ENCODE measurements at places on chromosomes 4 and X.

- DNase-seq: no peak
Observed at GRCh38 chrX:13898083-13898482, 81.2 kb upstream of the GPM6B start.

- no peak for DNase-seq
Observed at GRCh38 chr4:171376724-171377123, 436.5 kb upstream of the GALNTL6 start.

- DNase-seq: no peak
Observed at GRCh38 chr4:55727746-55728145, 91.6 kb upstream of the NMU start.

- DNase-seq: no peak
Observed at GRCh38 chr4:48129307-48130014, 4.6 kb downstream of the TXK start.

- DNase-seq: no peak
Observed at GRCh38 chr4:118968005-118968404, 79.4 kb downstream of the SYNPO2 start.

DNA sequence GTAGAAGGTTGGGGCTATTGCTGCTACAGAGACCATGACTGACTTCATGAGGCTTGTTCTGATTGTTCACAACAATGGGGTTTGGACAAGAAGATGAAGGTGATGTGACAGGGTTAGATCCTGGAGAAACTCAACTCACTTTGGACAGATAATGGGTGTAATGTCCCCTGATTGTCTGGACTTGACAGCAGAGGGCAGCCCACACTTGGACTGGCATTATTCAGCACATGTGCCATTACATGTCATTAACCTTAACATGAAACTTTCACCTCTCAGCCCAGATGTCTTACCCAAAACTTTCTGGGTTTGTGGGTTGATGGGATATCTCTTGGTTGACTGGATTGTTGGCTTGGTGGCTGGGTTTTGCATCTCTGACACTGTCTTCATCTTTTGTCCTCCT, 101.5 kb downstream of the MXRA5 start:
- no peak for DNase-seq

- DNase-seq: no peak
Observed at GRCh38 chrX:79146640-79147390, 2.3 kb downstream of the GPR174 start.

DNA sequence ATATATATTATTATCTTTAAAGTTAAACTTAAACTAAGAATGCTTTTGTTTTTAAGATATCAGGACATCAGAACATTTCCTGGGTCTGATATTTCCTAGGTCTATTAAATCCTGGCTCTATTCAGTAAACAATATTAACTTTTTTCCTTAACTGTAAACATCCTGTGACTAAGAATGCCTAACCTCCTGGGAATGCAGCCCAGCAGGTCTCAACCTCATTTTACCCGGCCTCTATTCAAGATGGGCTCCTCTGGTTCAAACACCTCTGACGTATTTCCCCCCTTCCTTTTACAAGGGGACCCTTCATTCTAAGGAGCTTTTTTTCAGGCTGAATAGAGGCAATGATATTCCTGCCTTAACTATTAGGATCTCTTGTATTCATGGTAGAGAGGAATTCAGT, 35.8 kb upstream of the DYNLT3 start:
- no peak for DNase-seq

DNA sequence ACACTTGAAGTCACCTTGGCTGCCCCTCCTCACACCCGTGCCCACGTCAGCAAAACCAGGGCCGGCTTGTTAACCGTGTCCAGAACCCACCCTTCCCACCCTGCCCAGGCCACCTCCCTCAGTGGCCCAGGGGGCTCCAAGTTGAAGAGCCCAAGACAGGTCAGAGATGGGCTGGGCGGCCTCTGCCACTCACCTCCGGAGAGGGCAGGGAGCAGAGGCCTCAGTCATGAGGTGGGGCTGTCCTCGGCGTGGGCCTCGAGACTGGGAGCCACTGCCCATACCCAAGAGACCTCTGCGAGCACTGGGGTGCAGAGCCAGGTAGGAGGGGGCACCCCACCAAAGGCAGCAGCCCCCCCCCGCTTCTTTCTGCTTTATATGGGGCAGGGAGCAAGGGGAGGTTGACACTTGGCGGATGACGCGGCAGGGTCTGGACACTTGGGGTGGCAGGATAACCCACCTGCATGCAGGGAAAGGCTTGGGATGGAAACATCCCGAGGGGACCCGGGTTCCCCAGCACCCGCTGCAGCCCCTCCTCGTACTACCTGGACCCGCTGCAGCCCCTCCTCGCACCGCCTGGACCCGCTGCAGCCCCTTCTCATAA, 38.0 kb upstream of the SPON2 start:
- DNase-seq: no peak

- DNase-seq: no peak
Observed at GRCh38 chr4:184403384-184403781, 71.0 kb downstream of the IRF2 start.

GRCh38 chr4:116866106-116866505, 219.3 kb downstream of the TRAM1L1 start:
- DNase-seq: no peak

DNA sequence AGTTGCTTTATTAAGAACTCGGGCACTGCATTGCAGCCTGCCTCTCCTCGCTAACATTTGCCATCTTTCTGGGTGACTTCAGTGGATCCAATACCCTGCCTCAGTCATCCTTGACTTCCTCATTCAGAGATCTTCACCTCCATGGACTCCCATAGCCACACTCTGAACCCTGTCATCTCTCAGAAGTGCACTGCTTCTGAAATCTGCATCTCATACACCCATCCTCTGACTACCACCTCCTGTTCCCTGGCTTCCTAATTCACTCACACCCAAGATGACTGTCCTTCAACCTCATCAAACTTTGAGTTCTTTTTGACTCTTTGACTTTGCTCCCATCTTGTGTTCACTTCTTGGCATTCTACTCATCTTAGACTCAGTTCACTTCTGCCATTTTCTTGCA, 25.3 kb upstream of the CYBB start:
- DNase-seq: no peak

DNA sequence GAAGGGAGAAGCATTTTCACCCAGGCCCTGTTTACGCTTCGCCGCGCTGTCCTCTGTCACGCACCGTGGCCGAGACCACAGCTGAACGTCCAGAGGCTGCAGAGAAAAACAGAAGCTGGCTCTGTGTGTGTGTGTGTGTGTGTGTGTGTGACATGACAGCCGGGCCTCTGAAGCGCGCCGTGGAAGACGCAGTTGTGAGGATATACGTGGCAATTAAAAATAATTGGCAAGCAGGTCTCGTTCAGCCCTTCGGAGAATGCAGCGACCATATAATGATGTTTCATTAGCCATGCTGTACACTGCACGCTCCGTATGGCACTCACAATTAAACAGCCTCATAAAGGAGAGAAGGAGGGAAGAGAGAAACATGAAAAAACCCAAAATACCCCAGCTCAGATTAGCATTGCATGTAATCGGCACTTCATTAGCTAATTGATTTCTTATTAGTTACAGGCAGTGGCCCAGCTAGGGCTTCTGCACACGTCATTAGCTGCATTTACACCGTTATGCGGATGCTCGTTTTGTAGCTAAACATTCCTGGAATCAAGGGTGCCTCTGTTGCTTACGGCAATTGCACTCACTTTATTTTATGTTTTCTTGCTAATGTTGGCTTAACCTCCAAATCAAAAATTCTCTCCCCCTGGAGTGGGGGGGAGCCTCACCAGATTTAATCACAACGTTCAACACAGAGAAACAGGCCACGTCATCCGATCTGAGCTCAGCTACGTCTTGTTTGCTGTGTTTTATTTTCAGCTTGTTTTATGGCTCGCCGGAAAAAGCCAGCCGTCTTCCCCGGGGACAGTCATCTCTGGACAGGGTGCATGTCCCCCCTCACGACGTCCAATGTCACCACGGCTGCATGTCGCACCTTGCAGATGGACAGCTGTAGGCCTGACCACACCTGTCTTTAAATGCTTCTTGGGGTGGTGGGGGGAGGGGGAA, 74.6 kb upstream of the SHOX start:
- no peak for DNase-seq

DNA sequence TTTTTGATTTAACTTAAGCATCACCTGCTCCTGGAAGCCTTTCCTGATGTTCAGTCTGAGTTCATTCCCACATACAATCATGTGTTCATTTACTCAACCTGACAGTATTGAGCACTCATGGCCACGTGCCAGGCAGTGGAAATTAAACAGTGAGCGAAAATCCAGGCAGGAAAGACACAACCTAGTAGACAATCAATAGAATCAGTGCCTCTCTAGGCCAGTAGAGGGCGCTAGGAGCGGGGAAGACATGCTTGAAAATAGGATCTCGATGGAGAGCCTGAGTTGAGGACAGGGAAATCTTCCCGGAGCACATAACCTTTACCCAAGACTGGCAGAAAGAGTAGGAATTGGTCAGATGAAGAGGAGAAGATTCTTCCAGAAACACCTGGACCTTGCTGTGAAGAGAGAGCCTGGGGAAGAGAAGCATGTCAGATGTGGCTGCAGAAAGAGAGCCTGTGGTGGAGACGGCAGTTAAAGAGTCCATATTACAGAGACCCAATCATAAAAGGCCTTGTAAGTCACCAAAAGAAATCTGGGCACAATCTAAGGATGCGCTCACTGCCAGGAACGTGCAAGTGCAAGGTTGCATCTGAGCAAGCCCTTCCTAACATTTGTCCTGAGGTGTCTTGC, 103.5 kb downstream of the LDB2 start:
- DNase-seq: no peak

Measured in activated CD8-positive, alpha-beta memory T cell treated with anti-CD3 and anti-CD28 coated beads for 1 hour (primary cell).